Retina (tissue), 1 donor: ENCODE measurements at places on chromosomes 7 and 10.

DNA sequence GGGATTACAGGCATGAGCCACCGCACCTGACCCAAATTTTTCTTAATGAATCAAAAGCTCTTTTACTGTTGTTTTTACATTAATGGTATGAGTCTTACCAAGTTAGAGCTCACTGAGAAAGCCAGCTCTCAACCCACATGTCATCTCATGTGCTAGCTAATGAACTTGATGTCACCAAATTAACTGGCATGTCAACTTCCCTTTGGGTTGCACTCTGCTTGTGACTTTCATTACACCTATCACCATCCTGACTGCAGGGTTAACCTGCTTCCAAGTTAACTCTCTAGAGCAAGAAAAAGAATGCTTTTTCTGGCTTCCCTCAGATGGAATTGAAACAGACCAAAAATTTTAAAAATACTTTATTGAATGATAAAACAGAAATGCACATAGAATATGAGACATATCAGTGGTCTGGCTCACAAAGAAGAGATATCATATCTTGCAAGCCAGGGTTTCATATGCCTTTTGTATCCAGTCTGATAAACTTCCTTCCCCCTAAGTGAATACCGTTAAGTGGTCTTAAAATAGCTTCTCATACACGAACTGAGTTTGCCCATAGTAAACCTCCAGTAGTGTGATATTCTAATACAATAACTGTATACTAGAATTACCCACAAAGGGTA lies 42.9 kb upstream of the TRIM24 start:
- no peak for DNase-seq

DNA sequence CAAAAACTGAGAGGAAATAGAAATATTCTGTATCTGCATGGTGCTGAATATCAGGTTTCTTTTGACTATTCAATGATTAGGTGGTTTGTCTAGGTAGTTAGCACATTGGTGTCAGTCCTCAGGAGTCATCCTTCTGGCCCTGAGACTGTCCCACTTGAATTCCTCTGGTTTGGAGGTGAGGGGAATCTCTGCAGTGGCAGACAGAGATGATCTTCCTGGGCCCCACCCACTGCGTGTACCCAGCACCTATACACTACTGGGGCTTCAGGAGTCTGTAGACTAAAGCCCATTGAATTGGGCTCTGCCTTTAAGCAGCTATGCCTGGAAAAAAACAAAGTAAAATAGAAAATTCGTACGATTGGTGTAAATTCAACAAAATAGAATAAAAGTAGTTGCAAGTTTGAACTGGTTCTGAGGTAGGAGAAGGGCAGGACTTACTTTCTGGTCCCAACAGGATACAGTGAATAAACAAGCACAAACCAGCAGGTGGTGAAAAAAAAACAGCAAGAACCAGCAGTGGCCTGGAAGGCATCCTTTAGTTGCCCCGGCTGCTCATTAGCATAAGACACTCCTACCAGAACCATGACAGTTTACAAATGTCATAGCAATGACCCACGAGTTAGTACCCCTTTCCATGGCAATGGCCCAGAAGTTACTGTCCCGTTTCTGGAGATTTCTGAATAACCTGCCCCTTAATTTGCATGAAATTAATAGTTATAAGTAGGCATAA lies 1.7 kb downstream of the LIPM start:
- DNase-seq: no peak

DNA sequence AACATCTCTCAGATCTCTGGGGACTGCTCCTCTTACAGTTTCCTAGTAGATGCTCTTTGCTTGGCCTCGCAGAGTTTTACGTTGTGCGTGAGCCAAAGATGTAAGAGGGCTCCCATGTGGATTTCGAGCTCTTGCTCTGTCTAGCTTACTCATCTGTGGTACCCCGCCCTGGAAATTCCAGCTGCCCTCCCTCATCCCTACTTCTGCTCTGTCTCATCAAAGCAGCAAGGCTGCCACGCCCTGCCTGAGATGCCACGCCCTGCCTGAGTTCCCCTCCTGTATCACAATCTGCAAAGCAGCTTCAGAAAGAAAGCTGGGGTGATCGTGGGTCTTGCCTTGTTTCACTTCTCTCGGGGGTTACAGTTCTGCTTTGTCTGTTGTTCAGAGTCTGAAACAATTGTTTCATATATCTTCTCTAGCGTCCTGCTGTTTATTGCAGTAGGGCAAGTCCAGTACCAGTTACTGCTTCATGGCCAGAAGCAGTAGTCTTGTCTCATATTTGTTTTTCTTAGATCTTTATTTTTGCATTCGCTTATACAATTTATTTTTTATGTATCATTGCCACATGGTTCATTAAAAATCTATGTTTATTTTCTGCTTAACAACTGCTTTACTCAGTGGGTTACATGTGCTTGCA lies 36.1 kb upstream of the CCNY start:
- no peak for DNase-seq

GRCh38 chr10:11218395-11218794 lies 200.7 kb downstream of the CELF2 start:
- no peak for DNase-seq

- DNase-seq: no peak
Observed at GRCh38 chr10:63204667-63205391, 71.7 kb downstream of the NRBF2 start.

DNA sequence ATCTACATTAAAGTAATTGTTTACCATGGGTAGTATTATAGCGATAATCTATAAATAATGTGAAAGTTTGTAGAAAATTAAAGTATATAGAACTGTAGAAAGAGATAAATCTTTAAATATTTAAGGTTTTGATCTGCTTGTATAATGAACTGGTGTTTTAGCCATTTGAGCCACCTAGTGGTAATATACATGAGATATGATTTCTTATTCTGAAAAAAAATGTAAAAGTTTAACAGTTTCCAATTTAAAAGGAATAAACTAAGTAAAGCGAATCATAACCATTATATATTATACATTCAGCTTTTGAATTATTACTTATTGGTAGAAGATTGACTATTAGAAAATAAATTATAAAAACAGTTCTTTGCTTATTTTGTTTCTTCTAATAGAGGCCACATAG lies 91.2 kb downstream of the OTUD1 start:
- no peak for DNase-seq
